Pons (tissue), 1 donor: ENCODE measurements at places on chromosomes 1 and 21.

DNA sequence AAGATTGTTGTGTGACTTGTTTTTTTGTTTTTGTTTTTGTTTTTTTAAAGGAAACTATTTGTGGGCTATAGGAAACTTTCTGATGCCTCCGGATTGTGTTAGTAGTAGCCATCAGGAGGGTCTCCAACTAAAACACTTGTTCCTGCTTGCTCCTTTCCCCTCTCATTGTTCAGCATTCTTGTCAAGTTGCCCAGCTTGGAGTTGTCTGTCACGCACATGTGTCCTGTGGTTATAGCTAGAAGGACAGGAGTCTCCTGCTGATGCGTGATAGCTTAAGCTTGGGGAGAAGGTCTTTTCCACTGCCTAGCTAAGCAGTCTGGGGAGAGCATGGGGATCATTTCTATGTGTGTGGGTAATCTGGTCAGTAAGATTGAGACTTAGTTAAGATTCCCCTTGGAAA lies 3.2 kb upstream of the LYPLA2 start:
- no peak for DNase-seq

GRCh38 chr1:61085983-61086644 lies 3.8 kb downstream of the NFIA start:
- peak; percentile 51 for DNase-seq

DNA sequence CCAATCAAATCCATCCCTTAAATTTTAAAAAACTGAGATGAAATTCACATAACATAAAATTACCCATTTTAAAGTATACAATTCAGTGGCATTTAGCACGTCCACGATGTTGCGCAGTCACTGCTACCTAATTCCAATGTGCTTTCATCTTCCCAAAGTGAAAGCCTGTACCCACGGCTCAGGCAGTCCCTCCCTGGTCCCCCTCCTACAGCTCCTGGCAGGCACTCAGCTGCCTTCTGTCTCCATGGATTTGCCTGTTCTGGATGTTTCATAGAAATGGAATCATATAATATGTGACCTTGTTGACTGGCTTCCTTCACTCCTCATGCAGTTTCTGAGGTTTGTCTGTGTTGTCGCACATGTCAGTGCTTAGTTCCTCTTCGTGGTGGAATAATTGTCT lies 386.3 kb downstream of the CAMTA1 start:
- peak; percentile 14 for DNase-seq

GRCh38 chr1:212955098-212955497 lies 4.8 kb downstream of the VASH2 start:
- no peak for DNase-seq

- peak; percentile 93 for DNase-seq
Measured at GRCh38 chr1:32063261-32063681, 9.5 kb upstream of the TMEM39B start.

DNA sequence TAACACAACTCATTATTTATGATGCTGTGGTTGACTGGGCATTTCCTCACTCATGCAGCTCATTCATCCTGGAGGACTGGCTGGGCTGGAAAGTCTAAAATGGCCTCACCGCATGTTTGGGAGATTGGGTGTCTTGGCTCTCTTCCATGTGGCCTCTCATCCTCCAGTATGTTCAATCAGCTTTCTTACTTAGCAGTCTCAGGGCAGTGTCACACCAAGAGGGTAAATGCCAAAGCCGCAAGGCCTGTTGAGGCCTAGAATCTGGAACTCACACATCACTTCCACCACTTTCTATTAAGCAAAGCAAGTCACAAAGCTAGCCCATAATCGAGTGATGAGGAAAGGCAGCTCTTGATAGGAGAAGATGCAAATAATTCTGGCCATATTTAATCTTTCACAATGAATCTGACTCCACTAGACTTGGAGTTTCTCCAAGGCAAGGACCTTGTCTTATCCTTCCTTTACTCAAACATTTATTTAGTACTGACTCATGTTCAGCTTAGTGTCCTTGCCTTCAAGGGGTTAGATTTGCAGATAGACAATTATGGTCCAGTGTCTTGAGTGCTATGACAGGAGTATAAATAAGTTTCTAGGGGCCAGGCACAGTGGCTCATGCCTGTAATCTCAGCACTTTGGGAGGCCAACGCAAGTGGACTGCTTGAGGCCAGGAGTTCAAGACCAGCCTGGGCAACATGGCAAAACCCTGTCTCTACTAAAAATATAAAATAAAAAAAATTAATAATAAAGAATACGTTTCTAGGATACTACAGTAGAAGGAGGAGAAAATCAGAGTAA lies 45.1 kb downstream of the TMEM53 start:
- no peak for DNase-seq

DNA sequence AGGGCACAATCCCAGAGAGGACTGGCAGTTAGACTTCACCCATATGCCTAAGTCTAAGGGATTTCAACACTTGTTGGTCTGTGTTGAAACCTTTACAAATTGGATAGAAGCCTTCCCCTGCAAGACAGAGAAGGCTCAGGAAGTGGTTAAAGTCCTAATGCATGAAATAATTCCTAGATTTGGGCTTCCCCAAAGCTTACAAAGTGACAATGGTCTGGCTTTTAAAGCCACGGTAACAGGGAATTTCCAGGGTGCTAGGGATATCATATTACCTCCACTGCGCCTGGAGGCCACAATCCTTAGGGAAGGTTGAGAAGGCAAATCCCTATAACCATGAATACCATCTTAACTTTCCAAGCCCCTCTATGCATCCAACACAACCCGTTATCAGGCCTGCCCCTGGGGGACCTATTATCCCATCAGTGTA lies 3.3 kb upstream of the FMO4 start:
- no peak for DNase-seq

DNA sequence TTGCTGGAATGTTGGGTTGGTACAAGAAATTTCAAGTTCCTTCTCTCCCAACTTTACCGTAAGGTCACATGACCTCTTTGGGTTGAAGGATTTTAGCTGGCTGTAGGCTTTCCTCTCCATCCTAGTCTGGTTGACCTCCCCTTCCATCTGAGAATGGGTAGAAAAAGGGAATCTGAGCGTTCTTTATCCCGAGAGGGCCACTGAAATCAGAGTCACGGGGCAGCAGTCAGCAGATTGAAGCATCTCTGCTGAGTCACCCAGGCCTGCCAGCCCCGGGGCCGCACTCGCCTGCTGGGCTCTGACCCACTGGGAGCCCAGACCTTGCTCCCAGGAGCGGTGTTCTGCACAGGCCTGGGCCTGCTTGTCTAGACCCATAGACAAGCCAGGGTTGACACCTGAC lies 31.0 kb downstream of the TMCC2 start:
- DNase-seq, result peak; percentile 86

GRCh38 chr1:39195166-39196111 lies 9.1 kb upstream of the MACF1 start:
- DNase-seq, result peak; percentile 4

- DNase-seq, result no peak
Measured at GRCh38 chr1:68083686-68084085, 33.3 kb upstream of the DIRAS3 start.

DNA sequence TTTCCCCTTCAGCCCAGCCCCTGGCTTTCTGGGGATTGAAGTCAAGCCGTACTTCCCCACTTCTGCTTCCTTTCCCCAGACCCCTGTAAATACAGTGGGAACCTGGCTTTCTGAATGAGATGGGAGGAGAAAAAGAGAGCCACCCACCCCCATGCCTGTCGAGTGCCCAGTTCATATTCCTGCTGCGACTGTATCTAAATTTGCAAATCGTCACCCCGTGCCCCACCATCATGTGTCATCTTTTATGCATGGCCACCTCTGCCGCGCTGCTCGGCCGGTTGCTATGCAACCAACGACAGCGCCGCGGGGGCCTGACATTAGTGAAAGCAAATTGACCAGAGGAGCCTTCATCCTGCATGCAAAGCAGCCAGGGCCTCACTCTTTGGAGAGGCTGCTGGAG lies 143.0 kb downstream of the ELAVL4 start:
- DNase-seq, result no peak

- DNase-seq, result no peak
Measured at GRCh38 chr1:33606272-33606671, 133.8 kb downstream of the ZSCAN20 start.

- peak; percentile 38 for DNase-seq
Measured at GRCh38 chr21:33377221-33377920, 25.8 kb upstream of the IFNGR2 start.

- DNase-seq, result no peak
Measured at GRCh38 chr1:171313319-171313834, 606 bp upstream of the FMO4 start.

DNA sequence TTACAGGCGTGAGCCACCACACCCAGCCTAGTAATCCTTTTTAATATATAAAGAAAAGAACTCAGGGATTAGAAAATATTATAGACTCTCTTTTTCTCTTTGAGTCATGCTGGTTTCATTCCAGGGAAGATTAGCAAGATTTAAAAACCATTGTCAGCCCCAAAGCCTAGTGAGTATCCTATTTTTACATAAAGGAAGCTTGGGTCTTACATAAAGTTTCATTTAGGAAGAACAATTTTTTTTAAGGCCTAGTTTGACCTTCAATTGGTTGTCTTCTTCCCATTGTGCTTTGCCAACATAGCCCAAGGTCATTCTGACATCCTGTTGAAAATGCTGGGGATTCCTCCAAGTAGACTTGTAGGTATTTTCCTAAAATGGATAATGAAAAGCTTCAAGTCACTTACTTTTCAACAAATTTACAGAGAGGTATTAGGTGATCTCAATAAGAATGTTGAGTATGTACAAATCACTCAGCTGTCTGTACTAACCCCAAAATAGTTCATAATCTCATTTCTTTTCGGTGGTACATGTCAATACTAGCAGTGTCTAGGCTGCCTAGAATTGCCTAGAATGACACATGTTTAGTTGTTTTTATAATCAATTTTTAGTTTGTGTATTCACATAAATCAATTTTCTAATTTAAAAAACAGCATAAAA lies 4.3 kb upstream of the KIF14 start:
- no peak for DNase-seq

GRCh38 chr21:18542081-18542480 lies 138.5 kb upstream of the TMPRSS15 start:
- DNase-seq, result no peak

DNA sequence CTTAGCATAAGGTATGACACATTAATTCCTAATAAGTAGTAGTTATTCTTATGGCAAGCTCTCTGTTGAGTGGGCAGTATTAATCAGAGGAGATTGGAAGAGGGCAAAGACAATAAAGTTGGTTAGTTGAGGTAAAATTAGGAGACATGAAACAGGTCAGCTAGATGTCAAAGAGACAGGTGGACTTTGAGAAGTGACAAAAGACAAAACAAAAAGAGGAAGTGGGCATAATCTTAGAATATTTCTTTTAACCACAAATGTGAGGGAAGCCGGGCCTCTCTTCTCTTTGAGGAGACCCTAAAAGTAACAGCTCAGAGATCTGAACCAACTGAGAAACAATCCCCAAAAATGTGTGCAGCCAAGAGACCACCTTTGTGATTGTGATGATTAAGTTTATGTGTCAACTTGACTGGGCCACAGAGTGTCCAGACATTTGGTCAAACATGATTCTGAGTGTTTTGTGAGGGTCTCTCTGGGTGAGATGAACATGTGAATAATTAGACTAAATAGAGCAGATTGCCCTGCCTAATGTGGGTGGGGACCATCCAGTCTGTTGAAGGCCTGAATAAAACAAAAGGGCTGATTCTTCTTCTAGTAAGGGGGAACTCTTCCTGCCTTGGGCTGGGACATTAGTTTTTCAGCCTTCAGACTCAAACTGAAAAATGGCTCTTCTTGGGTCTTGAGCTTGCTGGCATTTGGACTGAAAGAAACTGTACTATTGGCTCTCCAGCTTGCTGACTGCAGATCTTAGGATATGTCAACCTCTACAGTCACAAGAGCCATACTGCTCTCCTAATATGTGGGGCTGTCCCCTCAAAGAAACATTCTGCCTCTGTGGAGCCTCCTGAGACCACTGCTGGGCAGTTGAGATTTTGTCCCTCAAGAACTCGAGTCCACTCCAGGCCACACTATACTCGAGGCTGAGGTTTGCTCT lies 40.0 kb downstream of the FCRL5 start:
- DNase-seq, result no peak

DNA sequence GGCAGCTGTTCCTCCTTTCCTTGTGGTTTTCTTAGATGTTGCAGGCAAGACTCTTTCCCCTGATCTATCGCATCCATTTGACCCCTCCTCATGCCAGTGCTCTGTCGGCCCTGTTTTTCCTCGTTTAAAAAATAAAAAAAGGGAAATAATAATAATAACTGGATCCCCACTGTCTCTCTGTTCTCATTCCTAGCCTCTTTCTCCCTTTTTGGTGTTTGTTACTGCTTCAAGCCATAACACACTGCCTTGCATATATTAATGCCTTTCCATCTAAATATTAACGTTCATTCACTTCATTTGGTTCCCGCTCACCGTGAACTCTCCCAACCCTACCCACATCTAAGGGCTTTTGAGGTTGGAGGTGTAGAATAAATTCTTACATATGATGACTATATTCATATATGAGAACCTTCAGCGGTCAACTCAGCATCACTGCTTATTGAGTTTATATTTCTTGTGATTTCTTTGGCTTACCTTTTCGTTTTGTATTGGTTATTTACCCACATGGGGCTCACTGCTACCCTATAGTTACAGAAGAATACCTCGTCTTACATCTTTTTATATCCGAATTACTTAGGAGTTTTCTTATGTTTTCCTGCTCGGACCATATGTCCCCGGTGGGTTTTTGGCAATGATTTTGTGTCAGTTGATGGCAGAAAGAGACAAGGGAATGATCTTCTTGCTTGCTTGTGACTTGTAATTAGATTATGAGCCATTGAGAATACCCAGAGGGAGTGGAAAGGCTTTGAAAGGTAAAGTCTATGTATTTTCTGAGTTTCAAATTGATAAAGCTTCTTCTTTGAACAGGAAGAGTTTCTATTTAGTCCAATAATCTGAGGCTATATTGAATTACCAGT lies 805 bp downstream of the ATG4C start:
- peak; percentile 74 for DNase-seq

DNA sequence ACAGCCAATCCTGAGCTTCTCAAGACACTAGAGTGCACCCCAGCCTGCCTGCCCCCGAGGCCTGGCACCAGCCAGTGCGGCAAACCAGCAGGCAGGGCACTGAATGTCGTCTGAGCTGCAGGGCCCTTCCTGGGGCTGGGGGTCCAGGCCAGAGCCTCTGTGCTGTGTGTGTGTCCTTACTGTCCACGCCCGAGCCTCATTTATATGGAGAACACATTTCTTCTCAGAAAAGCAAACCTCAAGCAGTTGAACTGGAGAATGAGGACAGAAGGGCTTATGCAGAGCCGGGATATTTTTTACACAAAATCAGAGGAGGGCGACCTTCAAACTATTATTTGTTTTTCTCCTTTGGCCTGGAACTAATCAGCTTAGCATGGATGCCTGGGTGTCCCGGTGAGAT lies 52.7 kb downstream of the POFUT2 start:
- no peak for DNase-seq
